ENCODE measurements at places on chromosomes 1 and 21.

- DNase-seq: peak; percentile 33
These were observed 53.9 kb upstream of the ASPM start for GRCh38 chr1:197200272-197200899.

GRCh38 chr1:152968248-152968647 lies 2.2 kb upstream of the SPRR4 start:
- DNase-seq: no peak

DNA sequence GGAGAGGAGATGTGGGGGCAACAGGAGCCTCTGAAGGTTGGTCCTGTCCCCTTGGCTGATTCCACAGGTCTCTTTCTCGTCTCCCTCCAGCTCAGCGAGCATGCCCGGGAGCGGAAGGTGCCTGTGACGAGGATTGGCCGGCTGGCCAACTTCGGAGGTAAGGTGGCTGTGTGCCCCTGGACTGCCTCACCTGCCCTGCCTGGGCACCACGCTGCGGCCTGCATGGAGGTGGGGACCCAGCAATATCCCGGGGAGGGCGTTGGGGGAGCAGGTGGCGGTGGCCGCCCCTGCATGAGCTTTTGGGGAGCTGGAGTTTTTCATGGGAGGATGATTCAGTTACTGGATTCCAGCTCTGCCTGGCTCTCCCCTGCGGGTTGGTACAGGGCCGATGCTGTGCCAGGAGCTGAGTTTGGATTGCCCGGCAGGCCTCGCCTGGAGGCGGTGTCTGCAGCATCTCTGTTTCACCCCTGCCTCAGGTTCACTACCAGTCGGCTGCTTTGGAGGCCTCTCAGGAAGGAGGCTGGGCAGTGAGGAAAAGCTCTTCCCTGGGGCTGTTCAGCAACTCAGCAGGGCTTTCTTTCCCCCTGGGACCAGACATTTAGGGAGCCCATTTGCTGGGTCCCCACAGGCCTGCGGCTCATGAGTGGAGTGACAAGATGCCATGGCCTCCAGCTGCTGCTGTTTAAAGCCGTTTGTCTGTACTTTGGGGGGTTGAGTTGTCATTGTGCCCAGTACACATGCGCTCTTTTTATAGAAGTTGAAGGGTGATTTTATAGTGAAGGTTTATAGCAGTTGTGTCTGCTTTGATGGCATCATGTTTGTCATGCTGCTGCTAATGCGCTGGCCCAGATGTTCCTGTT lies 25.7 kb downstream of the COQ8A start:
- DNase-seq: peak; percentile 74

DNA sequence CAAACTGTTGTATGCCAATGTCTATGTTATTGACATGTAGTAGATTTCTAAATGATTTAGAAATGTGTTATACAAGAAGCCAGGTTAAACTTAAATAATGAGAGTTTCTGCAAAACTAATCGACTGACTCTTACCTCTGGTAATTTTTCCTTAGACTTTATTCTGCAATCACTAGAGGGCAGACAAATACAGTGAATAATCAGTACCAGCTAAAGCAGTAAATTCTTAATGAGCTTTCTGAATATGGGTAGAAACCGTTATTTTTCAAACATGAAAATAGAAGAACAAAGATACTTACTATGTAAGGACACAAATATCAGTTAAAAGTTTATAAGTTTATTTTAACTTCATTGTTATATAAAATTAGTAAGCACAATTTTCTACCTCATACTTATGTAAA lies 97.9 kb upstream of the RGS1 start:
- peak; percentile 65 for DNase-seq

DNA sequence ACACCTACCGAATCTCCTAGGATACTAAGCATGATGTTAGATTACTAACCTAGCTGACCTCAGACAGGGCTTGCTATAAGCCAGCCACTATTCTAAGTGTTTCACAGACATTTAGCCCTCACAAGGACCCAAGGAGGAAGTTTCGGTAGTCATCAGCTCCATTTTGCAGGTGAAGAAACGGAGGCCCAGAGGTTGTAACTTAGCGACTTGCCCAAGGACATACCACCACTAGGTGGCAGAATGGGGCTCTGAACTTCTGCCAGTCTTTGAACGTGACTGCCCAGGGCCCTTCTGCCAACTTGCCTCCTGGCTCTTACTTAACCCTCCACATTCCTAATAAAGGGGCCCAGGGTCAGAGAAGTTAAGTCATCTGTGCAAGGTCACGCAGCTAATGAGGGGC lies 283.5 kb downstream of the C1orf94 start:
- no peak for DNase-seq

DNA sequence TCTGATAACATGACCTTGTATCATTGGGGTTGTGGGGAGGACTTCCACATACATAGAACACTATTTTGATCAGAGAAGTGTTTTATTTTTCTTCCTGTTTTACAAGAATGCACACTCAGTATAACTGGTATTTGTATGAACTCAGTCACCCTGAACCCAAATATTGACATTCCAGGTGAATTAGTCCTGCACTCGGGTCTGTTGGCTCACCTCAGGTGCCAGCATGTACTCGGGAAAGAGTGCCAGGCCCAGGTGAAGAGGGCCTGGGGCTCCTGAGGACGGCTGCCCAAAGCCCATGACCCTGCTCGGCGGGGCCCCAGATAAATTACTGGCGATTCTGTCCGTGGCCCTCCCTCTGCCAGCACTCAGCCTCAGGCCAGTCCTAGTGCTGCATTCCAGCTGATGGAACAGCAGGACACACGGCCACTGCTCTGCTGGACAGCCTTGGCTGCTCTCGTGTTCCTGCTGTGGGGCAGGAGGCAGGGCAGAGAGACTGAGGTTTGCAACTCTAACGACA lies 75.4 kb upstream of the TMPRSS2 start:
- DNase-seq: no peak

DNA sequence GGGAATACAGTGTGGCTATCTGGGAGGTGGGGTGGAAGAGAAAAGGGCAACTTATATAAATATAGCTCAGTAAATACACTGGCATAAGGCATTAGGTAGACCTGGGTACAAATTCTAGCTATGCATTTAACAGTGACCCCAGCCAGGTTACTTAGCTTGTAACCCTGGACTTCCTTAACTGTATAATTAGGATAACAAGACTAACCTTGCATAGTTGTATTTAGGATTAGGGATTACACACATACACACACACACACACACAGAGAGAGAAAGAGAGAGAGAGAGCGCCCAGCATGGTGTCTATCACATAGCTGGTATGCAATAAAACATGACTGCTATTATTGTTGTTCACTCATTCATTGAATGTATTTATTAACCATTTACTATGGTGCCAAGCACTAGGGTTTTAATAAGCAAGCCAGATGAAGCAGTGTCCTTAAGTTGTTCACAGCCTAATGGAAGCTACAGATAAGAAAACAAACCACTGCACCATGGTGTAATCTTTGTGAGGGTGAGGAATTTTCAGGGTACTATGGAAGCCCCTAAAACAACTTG lies 251.4 kb downstream of the ZNF648 start:
- DNase-seq: no peak

- no peak for DNase-seq
These were observed 49.0 kb downstream of the CACHD1 start for GRCh38 chr1:64518692-64519481.

- no peak for DNase-seq
These were observed 45.8 kb downstream of the COLGALT2 start for GRCh38 chr1:183991756-183992155.

GRCh38 chr1:171279678-171280077 lies 31.4 kb downstream of the FMO1 start:
- no peak for DNase-seq

DNA sequence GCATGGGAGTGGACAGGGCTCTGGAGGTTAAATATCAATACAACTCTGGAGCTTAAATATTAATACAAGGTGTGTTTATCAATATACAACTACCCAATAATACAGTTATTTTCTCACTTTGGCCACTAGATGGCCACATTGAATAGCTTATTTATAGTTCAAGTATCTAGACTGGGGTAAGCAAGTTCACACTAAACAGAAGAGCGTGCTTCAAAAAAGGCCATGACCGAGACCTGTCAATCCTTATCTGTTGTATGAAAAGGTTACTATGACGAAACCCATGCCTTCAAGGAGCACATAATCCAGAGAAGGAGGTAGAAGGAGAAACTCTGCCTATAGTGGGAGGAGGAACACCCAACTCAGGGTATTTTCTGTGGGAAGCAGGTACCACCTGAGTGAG lies 29.1 kb downstream of the CHML start:
- peak; percentile 74 for DNase-seq

- no peak for DNase-seq
These were observed 3.3 kb upstream of the KRTAP10-9 start for GRCh38 chr21:44623575-44623974.

GRCh38 chr1:36760081-36760480 lies 274.2 kb downstream of the GRIK3 start:
- no peak for DNase-seq

- DNase-seq: no peak
These were observed 24.3 kb downstream of the PGBD5 start for GRCh38 chr1:230401763-230402294.

DNA sequence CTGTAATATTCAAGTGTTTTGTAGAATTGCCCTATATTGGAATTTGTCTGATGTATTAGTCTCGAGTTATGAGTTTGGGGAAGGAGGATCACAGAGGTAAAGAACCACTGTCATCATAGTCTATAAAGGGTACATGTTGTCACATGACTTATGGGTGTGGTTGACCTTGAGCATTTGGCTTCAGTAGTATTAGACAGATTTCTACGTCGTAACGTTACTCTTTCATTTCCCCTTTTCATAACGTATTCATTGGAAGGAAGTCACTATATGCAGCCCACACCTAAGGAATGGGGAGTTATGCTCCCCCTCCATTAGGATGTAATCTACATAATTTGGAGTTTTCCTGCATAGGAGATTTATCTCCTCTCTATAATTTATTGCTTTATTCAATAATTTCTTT lies 110.1 kb upstream of the VAV3 start:
- no peak for DNase-seq

GRCh38 chr1:158148468-158148867 lies 32.2 kb upstream of the CD1D start:
- DNase-seq: no peak

GRCh38 chr1:56570924-56571372 lies 8.4 kb downstream of the PLPP3 start:
- no peak for DNase-seq

GRCh38 chr1:202664083-202664482 lies 46.2 kb downstream of the SYT2 start:
- no peak for DNase-seq

DNA sequence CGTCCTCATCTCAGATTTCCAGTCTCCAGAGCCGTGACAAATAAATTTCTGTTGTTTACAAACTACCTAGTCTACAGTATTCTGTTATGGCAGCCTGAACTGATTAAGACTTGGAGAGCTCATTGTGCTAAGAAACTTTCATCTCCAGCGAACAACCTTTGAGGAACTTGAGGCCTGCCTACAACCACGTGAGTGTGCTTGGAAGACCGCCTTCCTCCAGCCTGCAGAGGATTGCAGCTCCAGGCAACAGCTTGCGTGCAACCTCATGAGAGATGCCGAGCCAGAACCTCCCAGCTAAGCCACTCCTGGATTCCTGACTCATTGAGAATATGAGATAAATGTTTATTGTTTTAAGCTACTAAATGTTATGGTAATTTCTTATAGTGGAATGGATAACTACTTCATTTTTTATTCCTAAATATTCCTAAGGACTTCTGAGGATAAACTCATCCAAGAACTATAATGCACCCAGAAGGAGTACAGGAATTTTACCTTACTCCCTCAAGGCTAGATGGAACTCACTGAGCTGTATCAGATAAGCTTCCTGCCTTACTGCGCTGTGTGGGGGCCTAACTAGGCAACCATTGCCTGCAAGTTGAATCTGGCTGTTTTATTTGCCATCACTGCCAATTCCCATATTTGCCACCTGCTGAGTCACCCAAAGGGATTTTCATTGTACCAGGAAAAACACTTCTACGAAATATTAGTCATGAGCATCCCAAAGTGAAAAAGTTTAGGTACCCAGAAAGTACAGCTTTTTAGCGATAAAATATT lies 17.6 kb downstream of the FAM177B start:
- DNase-seq: peak; percentile 81

- DNase-seq: peak; percentile 66
These were observed 64.6 kb downstream of the UBIAD1 start for GRCh38 chr1:11337580-11338073.

DNA sequence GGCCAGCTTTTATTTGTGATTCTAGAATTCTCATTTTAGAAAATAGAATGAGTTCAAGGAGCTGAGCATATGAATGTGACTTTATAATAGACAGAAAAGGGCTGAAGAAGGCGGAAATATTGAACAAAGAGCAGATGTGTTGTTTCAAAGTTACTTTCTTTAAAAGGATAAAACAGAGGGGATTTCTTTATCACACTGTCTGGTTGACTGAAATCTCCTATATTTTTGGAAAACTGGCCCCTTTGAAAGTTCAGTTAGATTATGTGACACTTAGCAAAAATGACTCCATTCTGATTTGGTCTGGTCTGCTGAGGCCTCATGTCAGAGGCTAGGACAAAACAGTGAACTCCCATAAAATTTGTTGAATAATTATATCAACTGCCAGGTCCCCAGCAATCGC lies 46.4 kb upstream of the DNAH14 start:
- DNase-seq: no peak

DNA sequence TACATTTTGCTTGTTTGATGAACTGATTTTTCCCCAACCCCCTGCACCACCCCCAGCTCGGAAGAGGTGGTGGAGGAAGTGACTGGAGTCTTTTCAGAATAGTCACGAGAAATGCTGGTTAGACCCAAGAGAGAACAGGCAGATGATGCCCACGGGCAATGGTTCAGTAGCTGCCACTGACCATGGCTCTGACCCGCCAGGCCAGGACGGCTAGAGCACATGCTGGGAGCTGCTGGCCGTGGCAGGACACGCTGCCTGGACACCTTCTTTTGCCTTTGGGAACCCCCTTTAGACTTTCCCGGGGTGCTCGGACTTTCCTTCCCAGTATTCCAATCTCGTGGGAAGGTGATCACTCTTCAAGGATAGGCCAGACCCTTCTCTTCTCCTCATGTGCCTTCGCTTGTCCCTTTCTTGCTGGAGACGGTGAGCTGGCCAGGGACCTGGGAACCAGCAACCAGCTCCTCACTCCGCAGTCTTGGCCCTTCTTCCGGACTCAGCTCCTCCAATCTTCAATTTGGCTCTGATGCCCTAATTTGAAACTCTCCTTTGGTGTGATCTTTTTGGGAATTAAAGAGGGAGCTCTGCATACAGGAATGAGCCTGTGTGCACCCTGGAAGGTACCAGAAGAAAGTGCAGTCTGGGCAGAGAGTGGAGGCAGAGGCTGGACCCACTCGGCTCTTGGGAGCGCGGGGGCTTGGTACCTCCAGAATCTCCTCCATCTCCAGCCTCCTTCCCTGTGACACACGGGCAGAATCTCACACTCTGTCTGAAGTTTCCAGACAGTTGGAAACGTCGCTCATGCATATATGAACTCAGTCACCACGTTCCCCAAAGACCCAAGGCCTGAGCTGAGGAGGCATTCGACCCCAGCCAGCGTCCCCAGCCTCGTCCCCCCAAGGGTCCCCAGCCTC lies 4.0 kb upstream of the PDE9A start:
- no peak for DNase-seq

All from myocyte (in vitro differentiated cells).